Activated T-cell treated with anti-CD3 and anti-CD28 coated beads for 48 hours (primary cell): ENCODE measurements at places on chromosomes 16 and 17.

GRCh38 chr17:16676676-16677268 lies 13.3 kb upstream of the CCDC144A start:
- DNase-seq, result no peak

GRCh38 chr16:28967156-28967555 lies 7.4 kb upstream of the SPNS1 start:
- no peak for DNase-seq

- no peak for DNase-seq
These were observed 147.2 kb upstream of the ERCC4 start for GRCh38 chr16:13772782-13773181.

DNA sequence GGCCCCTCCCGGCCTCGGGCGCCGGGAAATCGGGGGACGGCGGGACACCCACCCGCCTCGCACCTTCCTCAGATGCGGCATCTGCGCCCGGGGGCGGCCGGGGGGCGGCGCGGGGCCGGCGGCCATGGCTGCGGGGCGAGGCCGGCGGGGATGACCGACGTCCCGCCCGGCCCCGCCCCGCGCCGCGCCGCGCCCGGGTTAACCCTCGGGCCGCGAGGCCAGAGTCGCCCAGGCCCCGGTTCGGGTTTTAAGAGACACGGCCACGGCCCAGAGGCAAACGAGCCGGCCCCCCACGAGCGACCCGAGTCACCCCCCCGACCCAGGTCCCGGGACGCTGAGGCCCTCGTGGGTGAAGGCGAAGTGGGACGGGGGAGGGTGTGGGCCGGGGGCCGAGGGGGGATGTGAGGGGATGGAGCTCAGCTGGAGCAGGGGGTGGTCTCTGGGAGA lies at the start of gene RGS11:
Gene RGS11, minus strand, starts transcription at position 159 of the 447 bp plus-strand sequence. Its CDS starts 33 bp downstream, at position 126.
- DNase-seq, result no peak

DNA sequence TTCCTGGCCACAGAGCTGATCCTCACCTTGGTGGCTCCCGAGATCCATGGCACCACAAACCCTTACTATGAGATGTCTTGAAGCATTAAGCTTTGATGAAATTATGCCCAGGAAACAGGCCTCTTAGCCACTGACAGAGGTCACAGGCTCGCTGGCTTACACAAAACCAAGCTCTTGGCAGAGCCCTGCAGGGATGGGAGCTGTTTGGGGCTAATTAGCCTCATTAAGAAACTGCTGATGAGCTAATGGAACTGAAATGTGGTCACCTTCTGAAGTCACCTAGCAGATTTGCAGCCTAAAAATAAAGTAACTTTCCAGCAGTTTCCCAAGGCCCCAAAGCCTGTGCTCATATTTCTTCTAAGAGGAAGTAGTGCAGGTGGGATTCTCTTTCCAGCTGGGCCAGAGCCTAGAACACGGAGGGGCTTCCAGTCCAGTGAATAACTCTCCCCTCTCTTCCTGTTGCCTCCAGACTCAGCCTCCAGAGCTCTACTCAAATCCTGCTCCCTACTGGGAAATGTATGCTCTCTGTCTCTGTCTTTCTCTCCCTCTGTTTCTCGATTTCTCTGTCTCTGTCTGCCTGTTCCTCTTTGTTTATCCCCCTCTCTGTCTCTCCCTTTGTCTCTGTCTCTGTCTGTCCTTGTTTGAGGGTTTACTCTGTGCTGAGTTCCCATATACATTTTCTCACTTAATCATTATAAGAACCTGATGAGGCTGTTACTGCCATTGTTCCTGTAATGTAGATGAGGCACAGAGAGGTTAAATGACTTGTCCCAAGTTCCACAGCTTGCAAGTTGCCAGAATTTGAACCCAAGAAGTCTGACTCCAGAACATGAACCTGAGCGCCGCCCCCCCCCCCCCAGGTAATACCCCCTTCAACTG lies 338.9 kb downstream of the CA10 start:
- no peak for DNase-seq
